Stimulated activated CD4-positive, alpha-beta T cell treated with anti-CD3 and anti-CD28 coated beads, TNF-alpha, amount 100 ng/mL, for 1 hour (primary cell): ENCODE measurements at places on chromosomes 2 and 18.

GRCh38 chr2:8685697-8686358 is 4.0 kb downstream of the ID2 start:
- no peak for DNase-seq

- no peak for DNase-seq
Measured at GRCh38 chr2:182265718-182266117, 161.1 kb downstream of the PDE1A start.

GRCh38 chr2:121539750-121540469 is 9.2 kb downstream of the RNU4ATAC start:
- no peak for DNase-seq

- DNase-seq = no peak
Measured at GRCh38 chr2:161332371-161332967, 24.2 kb downstream of the PSMD14 start.

GRCh38 chr2:20614201-20615067 is 36.5 kb downstream of the HS1BP3 start:
- DNase-seq = no peak

GRCh38 chr2:138495384-138495783 is 6.2 kb upstream of the SPOPL start:
- no peak for DNase-seq

GRCh38 chr2:88227446-88227845 is 57.3 kb downstream of the THNSL2 start:
- no peak for DNase-seq

DNA sequence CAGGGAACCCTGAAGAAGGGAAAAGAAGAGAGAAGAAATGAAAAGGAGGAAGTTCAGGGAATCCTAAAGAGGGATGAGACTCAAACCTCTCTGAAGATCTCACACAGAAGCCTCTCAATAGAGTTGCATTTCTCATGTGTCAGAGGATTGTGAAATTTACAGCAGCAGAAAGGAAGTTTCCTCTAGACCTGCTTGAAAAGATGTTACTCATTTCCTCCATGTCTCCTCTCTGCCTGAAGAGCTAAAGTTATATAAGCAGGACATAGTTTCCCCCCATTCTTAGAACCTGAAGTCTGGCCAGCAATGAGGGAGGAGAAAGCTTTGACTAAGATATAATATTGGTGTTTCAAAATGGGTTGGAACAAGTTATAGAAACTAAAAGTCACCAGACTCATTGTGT is 1155.6 kb downstream of the LRP1B start:
- DNase-seq = no peak

DNA sequence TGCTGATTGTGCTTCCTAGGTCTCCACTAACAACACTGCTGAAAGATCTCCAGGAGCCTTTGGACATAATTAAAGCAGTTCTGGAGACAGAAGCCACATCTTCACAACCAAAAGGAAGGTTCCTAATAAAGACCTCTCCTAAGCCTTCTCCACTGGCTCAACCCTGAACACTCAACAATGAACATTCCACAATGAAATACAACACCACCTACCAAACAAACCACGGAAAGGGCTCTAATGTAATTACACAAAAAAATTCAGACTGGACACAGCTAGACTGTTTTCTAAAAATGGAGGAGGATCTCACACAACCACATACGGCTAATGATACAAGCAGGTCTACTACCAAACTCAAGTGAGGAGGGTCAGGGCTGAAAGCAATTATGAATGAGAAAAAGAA is 43.6 kb downstream of the NOL10 start:
- no peak for DNase-seq

DNA sequence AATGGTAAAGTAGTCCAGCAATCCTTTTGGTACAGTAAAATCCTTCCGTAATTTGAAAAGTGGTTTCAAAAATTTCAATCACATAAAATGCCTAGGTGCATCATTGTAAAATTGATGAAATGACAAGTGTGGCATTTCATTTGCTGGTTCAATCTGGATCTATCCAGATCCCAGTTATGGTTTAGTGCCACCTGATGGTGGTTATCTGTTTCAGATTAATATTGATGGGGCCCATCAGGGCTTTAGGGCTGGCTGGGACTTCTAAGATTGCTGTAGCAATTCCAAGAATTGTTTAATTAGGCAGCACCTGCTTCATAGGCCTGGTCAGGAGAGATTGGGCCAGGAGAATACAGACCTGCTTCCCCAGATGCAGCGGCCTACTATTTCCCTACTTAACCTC is 55.5 kb upstream of the PIK3C3 start:
- DNase-seq = no peak

DNA sequence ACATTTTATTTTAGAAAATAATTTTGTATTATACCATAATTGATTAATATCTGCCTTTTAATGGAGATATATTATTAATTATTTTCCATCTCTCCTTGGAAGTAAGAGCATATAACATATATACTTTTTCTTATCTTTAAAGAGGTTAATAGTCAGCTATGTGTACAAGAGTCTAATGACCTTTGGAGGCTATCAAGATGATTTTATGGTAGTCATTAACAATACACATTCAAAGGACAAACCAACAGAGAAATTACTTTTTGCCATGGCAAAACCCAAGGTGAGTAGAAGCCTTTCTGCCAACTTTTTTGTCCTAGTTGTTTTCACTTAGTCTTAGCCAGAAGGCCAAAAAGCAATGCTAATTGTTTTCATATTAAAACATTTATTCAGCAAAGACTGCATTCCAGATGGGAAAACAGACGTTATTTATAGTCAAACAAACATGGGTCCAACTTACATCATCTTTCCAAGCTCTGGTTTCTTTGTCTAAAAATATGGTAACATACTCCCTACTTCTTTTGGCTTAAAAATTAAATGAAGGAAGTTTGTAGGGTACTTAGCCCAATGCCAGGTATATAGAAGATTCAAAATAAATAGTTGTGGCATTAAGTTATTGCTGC is 9.6 kb upstream of the DYNC2LI1 start:
- no peak for DNase-seq

GRCh38 chr2:152189622-152190495 is 14.3 kb upstream of the STAM2 start:
- DNase-seq = no peak

GRCh38 chr2:30257266-30258214 is 26.2 kb downstream of the LBH start:
- no peak for DNase-seq

GRCh38 chr2:127097841-127098651 is 8.9 kb downstream of the BIN1 start:
- no peak for DNase-seq
